ENCODE measurements at places on chromosomes 2 and 18.

GRCh38 chr18:33761363-33761762 is 183.3 kb downstream of the ASXL3 start:
- DNase-seq = no peak

GRCh38 chr18:42229211-42230210 is 274.5 kb downstream of the PIK3C3 start:
- DNase-seq = no peak

DNA sequence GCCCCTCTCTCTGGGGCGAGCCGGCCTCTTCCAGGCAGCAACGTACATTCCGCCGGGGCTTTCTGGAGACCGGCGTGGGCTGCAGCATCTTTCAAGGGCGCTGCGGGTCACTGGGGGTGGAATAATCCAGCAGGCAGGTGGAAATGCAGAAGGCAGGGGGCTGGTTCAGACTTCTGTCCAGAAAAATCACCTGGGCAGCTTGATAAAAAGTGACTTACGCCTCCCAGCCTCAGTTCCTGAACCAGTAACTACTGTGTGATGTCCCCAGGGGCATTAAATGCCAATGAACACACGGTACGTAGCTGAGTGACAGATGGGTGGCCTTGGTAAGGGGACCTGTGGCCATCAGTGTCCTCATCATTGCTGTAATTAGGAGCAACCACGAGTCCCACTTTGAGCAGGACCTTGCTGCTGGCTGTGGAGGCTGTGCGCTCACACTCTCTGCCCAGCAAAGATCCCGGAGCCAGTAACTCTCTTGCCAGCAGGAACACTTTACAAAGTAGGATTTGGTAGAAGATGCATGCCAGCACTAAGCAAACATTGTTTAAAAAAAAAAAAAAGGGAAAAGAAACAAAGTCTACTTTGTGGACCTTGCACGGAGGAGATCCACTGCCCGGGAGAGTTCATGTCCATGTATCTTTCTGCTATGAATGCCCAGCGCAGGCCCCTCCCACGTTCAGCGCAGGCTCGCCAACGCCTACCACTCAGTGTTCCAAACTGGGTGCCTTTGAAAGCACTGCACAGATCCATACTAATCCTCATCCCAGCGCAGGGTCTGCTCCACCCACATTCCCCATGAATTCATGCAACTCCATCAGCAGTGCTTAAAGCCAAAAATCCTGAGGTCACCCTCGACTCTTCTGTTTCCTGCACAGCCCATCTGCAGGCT is 177.3 kb downstream of the HDAC4 start:
- no peak for DNase-seq

DNA sequence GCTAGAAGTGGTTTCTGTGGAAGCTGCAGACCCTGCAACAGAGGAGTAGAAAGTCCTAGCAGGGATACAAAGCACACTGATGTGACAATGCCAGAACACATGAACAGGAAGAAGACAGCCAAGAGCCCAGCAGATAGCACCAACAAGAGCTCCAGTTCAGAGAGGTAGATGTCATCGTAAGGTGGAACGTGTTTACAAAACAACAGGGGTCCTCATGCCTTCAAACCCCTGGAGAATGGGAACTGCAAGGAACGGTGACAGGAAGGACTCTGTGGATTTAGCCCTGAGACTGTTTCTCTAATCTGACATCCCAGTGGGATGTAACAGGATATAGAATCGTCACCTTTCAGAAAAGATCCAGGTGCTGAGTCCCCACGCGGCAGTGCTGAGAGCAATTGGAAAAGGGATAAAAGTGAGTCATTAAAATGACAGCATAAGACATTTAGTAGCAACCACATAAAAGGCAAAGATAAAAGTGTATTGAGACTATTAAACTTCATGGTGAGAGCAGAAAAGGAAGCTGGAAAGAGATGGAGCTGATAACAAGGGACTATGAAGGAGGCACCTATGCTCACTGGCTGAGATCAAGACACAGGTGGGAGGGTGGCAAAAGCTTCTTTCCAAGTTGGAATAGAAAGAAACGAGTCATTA is 195.2 kb downstream of the FBXO15 start:
- DNase-seq = no peak

GRCh38 chr18:47605093-47605492 is 325.4 kb downstream of the SMAD2 start:
- no peak for DNase-seq

- DNase-seq = no peak
Measured at GRCh38 chr2:23721454-23721826, 205.5 kb downstream of the ATAD2B start.

GRCh38 chr2:14516844-14517243 is 115.7 kb upstream of the LRATD1 start:
- no peak for DNase-seq

DNA sequence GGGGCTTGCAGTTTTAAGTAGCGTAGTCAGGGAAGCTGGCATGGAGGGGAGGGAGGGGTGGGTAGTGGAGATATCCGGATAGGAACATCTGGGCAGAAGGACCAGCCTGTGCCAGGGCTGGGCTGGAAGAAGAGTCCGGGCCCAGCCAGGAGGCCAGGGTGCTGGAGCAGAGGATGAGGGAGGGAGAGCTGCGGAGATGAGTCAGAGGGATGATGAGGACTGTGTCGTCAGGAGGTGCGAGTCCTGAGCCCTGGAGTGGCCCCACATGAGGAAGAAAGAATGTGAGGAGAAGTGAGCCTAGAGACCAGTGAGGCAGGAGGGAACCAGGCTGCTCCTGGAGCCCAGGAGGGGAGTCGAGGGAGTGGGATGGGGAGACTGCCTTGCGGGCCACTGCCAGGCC is 82.4 kb downstream of the CTIF start:
- DNase-seq = no peak

GRCh38 chr2:15571729-15572128 is 10.6 kb upstream of the NBAS start:
- no peak for DNase-seq

DNA sequence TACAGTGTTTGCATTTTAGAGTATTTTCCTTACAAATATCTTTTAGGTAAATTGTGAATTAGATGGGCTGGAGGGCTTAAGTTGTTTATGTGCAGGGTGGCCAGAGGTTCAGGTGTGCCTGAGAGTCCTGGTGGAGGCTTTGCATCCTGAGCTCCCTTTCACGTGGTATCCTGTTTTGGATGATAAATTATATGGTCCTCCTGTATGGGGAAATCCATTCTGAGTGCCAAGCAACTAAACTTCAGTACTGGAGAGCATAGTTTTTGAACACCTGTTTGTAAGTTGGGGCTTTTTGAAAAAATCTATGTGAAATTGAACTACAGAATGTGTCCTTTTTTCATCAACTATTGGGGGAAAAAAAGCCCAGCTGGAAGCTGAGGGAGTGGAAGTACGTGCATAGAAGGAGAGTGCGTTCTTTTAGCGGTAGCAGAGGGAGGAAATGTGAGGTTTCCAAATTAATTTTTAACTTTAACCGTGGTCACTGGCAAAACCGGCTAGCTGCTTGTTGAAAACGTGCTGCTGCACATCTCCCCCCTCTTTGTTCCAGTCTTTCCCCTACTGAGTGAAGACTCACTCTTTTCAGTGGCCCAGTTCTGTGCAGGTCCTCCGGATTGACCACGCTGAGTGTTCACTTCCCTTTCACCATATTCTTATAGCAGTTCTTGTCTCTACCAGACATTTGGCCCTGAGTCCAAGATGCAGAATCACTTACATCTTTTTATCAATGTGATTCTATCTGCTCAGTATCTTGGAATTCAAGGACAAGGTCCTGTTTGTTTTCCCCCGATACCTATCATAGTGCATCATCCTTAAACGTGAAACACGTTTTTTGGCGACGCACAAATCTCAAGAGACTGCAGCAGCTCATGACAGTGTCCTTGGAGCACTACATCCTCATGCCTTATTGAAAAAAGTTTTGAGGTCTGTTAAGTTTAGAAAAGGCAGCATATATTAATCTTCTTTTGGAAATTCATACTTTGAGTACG is 15.3 kb downstream of the CNOT11 start:
- DNase-seq = no peak

- DNase-seq = no peak
Measured at GRCh38 chr2:235562065-235562747, 68.4 kb downstream of the AGAP1 start.

- DNase-seq = no peak
Measured at GRCh38 chr2:25551316-25551715, 122.1 kb downstream of the DTNB start.

- no peak for DNase-seq
Measured at GRCh38 chr2:176582990-176583481, 313.8 kb downstream of the MTX2 start.
